ENCODE measurements at places on chromosomes 1 and 21. TPM values are rescaled to one million over a fixed set of nuclear protein-coding genes. Genes with fewer than 3 reads are reported as not detected.

The FAM110D gene
- 0.60 TPM for total RNA-seq

The EDN2 gene
- 1.6 TPM for total RNA-seq

The NECTIN4 gene
- 3.6 TPM for total RNA-seq

The APOBEC4 gene
- not detected for total RNA-seq

The IL19 gene
- not detected for total RNA-seq

The CD53 gene
- total RNA-seq: 11.1 TPM

The PROK1 gene
- total RNA-seq: not detected

The NHLH1 gene
- total RNA-seq: 2.7 TPM

The VSIG8 gene
- not detected for total RNA-seq

The CD1C gene
- total RNA-seq: 1.4 TPM

The GBP5 gene
- total RNA-seq: 0.93 TPM

The TRIM62 gene
- 6.0 TPM for total RNA-seq

The ZNF687 gene
- total RNA-seq: 46.3 TPM

The CD48 gene
- 2.6 TPM for total RNA-seq

The WLS gene
- 106 TPM for total RNA-seq

The CYP4B1 gene
- total RNA-seq: 2.5 TPM

The OR2AK2 gene
- total RNA-seq: not detected

The RAB7B gene
- 5.3 TPM for total RNA-seq

The LYSMD1 gene
- 19.3 TPM for total RNA-seq

The CTSS gene
- total RNA-seq: 15.2 TPM

The HPDL gene
- total RNA-seq: 1.4 TPM

The MROH9 gene
- total RNA-seq: not detected

The ATP6V1G3 gene
- total RNA-seq: not detected

The AMY2B gene
- 48.2 TPM for total RNA-seq

The HCRTR1 gene
- not detected for total RNA-seq

The SYT14 gene
- 23.6 TPM for total RNA-seq

The TMEM201 gene
- 28.5 TPM for total RNA-seq

The NCDN gene
- total RNA-seq: 40.8 TPM

The KRTAP10-1 gene
- total RNA-seq: not detected

The AUNIP gene
- total RNA-seq: 1.3 TPM

The SLX9 gene
- total RNA-seq: 13.9 TPM

The PHACTR4 gene
- 18.6 TPM for total RNA-seq

The LCE2B gene
- total RNA-seq: not detected

The LMOD1 gene
- 23.3 TPM for total RNA-seq
